Central memory CD4-positive, alpha-beta T cell (primary cell): ENCODE measurements at places on chromosomes 2 and 18.

- DNase-seq: no peak
Observed at GRCh38 chr2:64489081-64489751, 34.9 kb upstream of the AFTPH start.

DNA sequence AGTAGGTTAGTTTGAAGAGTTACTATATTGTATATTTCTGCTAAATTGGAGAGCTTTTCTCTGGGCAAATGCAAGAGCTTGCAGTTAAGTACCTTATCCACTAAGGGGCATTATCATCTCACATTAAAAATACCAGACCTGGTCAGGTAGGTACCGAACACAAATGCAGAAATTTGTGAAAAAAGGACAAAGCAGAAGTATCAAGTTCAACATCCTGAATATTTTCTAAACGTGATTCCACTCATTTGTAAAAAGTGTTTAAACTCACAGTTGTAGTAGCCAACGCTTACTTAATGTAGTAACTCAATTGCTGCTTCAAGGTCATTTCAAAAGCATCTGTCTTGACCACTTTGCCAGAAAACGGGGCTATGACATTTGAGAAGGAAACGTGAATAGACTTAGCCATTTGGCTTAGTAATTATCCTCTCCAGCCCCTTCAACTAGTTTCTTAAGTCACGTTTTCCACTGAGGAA lies 52.1 kb downstream of the CYRIA start:
- no peak for DNase-seq

DNA sequence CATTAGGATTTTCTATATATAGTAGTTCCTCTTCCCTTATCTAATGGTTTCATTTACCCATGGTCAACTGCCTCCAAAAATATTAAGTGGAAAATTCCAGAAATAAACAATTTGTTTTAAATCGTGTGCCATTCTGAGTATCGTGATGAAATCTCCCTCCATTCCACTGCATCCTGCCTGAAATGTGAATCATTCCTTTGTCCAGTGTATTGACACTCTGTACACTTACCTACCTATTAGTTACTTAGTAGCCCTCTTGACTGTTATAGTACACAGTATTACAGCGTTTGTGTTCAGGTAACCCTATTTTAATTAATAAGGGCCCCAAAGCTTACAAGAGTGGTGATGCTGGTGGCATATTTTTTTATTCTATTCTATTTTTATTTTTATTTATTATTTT lies 26.2 kb downstream of the TAF4B start:
- DNase-seq: no peak

DNA sequence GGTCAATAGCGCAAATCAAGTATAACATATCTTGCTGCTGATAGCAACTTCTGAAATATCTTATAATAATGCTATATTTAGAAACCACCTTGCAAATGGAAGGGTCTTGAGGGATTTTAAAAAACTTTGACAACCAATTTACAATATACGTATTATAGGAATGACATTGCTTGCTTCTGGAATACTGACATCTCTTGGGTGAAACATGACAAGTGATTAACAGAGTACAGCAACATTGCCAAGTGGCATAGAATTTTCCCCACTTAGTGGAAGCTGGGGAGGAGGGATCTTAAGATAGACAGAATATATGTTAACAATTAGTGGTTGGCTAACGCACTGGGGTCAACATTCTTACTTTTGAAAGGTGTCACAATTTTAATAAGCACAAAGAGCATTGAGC lies 133.6 kb upstream of the TMEFF2 start:
- no peak for DNase-seq

DNA sequence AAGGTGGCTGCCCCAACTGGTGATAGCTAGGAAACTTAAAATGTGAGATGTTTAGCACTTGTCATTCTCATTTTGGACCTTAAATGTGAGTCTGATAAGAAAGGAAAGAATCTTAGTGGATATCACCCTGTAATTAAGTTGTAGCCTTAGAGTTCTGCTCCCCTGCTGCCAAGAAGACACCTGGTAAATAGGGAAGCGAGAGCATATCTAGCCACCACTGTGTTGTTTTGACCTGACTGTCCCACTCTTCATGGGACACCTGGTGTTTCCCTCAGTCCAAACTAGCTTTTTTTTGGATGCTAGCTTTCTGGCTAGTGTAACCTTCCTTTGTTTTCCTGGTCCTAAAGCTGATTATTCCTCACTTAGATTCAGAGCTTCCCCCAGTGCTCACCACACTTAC lies 357.6 kb downstream of the RAD51AP2 start:
- no peak for DNase-seq

GRCh38 chr2:205764270-205764746 lies 82.0 kb downstream of the NRP2 start:
- no peak for DNase-seq
